ENCODE measurements at places on chromosomes 4 and X. TPM values are rescaled to one million over a fixed set of nuclear protein-coding genes. Genes with fewer than 3 reads are reported as not detected.

LUZP4 gene
- total RNA-seq, result not detected

KCNE5 gene
- total RNA-seq, result 0.07 TPM

ARMCX1 gene
- 10.3 TPM for total RNA-seq

ITGB1BP2 gene
- 1.5 TPM for total RNA-seq

PGAM4 gene
- total RNA-seq, result not detected

Data from nasal cavity respiratory epithelium epithelial cell of viscerocranial mucosa (primary cell).